ENCODE measurements at places on chromosomes 1 and 21. TPM values are rescaled to one million over a fixed set of nuclear protein-coding genes. Genes with fewer than 3 reads are reported as not detected.

PM20D1 gene
- total RNA-seq, result not detected

MYOG gene
- not detected for total RNA-seq

ERICH3 gene
- not detected for total RNA-seq

LRRC38 gene
- total RNA-seq, result not detected

SYNC gene
- total RNA-seq, result 23.9 TPM

GBP1 gene
- 14.0 TPM for total RNA-seq

RHOU gene
- 0.37 TPM for total RNA-seq

COL24A1 gene
- under 0.01 TPM for total RNA-seq

EPHB2 gene
- total RNA-seq, result 0.73 TPM

SPRR2E gene
- total RNA-seq, result not detected

MMP23B gene
- total RNA-seq, result 0.73 TPM

TGFB2 gene
- total RNA-seq, result 0.78 TPM

TSSK3 gene
- 1.1 TPM for total RNA-seq

URB1 gene
- 41.6 TPM for total RNA-seq

TRAPPC10 gene
- total RNA-seq, result 13.2 TPM

AMIGO1 gene
- total RNA-seq, result 0.73 TPM

NBPF4 gene
- not detected for total RNA-seq

FLVCR1 gene
- total RNA-seq, result 5.9 TPM

OR2L13 gene
- total RNA-seq, result not detected

PLA2G2C gene
- total RNA-seq, result not detected

DNM3 gene
- 1.8 TPM for total RNA-seq

CXADR gene
- 0.59 TPM for total RNA-seq

FNDC5 gene
- 0.20 TPM for total RNA-seq

FAM20B gene
- 47.5 TPM for total RNA-seq

COL9A2 gene
- total RNA-seq, result 0.73 TPM

FAM177B gene
- not detected for total RNA-seq

CELSR2 gene
- under 0.01 TPM for total RNA-seq

MPC2 gene
- 21.5 TPM for total RNA-seq

ECM1 gene
- 26.8 TPM for total RNA-seq

TRIM46 gene
- 3.3 TPM for total RNA-seq

YARS1 gene
- 112 TPM for total RNA-seq

CDK11B gene
- 6.3 TPM for total RNA-seq

JAM2 gene
- total RNA-seq, result 0.37 TPM

RGS4 gene
- 25.8 TPM for total RNA-seq

FCGR3A gene
- total RNA-seq, result not detected

OR10J1 gene
- not detected for total RNA-seq

LRRN2 gene
- total RNA-seq, result not detected

ESPN gene
- total RNA-seq, result not detected

FLG gene
- not detected for total RNA-seq

OR2T34 gene
- not detected for total RNA-seq

IGFN1 gene
- not detected for total RNA-seq

BRDT gene
- not detected for total RNA-seq

VAMP4 gene
- total RNA-seq, result 6.6 TPM

ENAH gene
- total RNA-seq, result 70.0 TPM

ETV3L gene
- total RNA-seq, result not detected
